Stimulated activated CD4-positive, alpha-beta T cell treated with anti-CD3 and anti-CD28 coated beads, TNF-alpha, amount 100 ng/mL, for 24 hours (primary cell): ENCODE measurements at places on chromosomes 2 and 18.
A peak's percentile ranks its signal among the peaks of the same experiment; 100 is the strongest.

DNA sequence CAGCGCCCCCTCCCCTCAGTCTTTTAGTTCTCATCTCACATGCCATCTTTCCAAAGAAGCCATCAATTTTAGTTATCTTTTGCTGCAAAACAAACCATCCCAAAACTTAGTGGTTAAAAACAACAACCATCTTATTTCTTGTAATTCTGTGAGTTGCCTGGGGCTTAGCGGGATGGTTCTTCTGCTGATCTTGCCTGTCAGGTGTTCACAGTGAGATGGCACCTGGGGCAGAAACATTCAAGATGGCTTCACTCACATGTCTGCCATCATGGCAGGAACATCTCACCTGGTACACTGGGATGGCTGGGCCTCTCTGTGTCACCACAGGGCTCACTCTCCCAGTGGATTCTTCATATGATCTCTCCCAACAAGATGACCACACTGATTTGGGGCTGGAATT lies 144.5 kb upstream of the MSH6 start:
- no peak for DNase-seq

DNA sequence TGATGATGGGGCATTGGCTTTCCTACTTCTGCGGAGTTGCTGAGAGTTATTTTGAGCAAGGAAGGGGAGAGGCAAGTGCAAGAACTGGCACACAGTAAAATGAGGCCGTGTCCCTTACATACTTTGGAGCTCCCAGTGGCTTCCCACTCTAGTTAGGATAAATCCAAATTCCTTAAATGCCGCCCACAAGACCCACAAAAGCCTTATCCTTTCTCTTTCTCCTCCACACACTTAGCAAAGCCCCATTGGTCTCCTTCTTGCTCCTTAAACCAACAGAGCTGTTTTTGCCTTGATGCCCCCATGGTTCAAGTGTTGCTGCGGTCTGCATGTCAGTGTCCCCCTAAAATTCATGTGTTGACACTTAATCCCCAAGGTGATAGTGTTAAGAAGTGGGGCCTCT lies 24.3 kb downstream of the TMEM247 start:
- no peak for DNase-seq

DNA sequence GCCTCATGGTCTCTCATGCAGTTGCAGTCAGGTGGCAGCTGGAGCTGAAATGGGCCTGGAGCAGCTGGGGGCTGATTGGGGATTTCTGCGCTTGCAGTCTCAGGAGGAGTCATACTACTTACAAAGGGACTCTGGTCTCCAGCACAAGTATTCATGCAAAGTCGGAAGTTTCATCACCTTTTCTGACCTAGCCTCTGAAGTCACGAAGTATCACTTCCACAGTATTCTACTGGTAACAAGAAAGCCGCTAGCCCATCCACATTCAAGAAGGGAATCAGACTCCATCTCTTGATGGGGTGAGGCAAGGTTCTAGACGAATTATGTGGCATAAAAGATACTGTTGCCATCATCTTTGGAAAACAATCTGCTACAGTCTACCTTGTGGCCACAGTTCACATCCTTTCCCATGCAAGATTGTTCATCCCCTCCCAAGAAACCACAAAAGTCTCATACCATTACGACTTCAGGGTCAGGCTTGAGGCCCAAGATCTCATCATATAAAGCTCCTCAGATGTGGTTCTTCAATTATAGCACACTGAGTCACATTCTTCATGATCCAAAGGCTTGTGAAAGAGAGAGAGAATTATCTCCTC lies 95.3 kb downstream of the SMC6 start:
- DNase-seq = no peak

DNA sequence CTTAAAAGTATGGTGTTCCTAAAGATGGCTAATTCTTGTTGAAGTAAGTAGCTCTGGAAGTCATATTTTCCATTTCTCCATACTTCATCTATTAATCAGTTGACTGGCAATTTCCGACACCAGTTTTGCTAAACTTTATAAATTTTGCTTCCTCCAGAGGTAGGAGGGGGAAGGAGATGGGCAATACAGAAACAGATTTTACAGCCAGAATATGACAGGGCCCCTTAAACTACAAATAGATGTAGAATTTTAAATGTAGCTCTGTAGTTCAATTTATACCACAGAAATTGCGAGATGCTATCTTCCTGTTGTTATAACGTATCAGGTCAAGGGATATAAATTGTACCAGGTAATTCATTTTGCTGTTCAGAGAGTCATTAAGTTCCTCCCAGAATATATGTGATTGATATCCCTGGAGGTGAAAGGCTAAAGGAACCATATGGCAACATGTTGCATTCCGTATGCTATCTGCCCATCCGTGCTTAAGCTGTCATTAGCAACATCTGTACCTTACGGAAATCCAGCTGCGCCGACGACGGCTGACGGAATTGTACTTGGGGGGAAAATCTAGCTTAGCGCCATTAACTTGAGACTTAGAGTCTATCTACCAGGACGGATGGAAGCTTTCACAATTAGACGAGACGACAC lies 8.4 kb upstream of the NR4A2 start:
- DNase-seq = no peak

GRCh38 chr18:79077181-79077580 lies 8.0 kb downstream of the ATP9B start:
- DNase-seq = no peak

DNA sequence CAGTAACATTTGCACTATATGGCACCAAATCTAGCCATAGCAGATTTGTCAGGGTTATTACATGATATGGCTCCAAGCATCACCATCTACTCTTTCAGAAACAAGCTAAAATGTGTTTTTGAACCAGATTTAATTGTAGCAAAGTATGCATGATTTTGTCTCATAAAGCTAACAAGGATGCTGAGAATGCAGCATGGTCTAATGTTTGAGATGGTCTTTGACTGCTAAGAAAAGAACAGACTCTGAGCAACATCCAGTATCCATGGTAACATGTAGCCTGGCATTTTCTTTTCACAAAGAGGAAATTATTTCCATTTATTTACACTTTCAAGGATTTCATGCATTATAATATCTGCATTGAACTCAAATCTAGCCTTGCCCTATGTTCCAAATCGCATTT lies 206.5 kb downstream of the PDE1A start:
- no peak for DNase-seq

DNA sequence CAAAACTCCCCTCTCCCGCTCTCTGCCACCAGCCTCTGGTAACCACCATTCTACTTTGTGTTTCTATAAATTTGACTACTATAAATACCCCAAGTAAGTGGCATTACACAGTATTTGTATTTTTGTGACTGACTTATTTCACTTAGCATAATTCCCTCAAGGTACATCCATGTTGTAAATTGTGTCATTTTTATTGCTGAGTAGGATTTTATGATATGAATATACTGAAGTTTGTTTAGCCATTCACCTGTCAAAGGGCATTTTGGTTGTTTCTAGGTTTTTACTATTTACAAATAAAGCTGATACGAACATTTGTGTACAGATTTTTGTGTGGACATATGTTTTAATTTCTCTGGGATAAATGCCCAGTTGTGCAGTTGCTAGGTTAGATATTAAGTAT lies 174.0 kb upstream of the MMADHC start:
- DNase-seq = no peak

DNA sequence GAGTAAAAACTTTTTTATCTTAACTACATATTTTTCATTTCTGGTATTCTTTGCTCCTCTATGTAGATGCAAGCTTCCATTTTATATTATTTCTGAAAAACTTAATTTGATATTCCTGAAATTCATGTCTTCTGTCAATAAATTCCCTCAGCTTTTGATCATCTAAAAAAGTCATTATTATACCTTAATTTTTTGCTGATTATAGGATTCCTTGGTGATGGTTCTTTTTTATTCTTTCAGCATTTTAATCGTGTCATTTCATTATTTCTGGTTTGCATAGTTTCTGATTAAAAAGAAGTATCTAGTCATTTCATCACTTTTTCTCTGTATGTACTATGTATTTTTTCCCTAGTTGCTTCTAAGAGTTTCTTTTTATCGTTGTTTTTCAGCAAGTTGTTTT lies 241.8 kb upstream of the CYP26B1 start:
- no peak for DNase-seq

DNA sequence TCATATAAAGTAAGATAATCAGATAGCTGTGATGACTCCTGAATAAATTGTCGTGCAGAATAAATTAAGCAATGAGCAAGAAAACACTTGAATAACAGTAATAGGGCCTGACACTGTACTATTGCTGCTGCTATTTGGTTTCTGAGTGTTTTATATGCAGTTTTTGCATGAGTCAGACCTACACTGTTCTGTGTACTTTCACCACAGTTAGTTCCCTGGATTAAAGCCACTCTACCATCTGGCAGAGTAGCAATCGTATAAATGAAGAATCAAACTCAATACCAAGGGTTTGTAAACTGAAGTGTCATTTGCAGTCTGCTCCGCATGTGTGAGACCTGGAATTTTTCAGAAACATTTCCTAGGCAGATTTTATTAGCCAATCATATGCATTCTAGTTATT lies 398.6 kb upstream of the CDH7 start:
- no peak for DNase-seq

DNA sequence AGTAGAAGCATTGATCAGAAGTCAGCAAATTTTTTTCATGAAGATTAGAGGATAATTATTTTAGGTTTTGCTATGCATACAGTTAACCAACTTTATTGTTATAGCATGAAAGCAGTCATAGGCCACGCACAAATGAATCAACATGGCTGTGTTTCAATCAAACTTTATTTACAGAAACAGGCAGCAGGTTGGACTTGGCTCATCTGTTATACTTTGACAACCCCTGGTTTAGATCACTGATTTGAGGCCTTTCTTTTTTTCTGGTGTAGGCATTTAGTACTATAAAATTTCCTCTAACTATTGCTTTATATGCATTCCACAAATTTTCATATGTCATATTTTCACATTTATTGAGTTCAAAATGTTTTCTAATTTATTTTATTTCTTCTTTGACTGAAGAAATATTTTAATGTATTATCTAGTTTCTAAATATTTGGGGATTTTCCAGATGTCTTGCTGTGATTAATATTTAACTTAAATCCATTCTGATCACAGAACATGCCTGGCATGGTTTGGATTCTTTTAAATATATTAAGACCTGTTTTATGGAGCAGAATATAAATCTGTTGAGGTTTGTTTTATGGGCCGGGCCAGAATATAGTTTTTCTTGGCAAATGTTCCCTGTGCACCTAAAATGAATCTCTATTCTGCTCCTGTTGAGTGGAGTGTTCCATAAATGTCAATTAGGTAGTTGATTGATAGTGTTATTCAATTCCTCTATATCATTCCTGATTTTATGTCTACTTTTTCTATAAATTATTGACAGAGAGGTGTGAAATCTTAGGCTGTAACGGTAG lies 116.3 kb upstream of the KLHL29 start:
- no peak for DNase-seq

DNA sequence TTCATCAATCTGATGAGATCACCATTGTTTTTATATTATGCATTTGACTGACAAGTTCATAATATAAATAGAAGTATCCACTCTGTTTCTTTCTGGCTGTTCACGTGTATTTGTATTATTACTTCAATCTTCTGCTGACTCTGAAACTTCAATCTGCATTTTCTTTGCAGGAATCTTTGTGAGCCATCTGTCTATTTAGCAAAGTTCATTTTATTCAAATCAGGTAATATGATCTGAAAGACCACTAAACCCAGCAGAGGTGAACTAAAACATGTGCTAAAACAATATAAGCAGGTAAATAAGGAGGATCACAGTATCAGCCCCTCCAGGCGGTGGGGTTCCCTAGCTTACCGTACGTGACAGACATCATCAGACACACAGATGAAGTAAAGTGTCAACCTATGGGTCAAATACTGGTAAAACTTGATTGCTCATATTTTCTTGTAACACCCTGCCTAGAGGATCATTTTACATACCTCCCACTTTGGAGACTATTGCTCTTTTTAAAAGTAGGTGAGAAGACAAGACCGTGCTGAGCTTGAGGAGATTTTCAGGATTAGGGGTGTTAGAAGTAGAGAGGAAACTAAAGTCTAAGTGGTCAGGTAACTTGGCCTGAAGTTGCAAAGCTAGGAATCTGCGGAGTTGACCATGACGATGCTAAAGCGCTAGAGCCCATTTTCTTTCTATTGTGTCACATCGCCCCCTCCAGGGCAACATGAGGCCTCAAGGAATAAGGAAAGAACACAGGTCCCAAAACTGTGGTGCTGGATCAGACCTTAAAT lies 9.0 kb downstream of the DTNB start:
- DNase-seq = peak; percentile 18

DNA sequence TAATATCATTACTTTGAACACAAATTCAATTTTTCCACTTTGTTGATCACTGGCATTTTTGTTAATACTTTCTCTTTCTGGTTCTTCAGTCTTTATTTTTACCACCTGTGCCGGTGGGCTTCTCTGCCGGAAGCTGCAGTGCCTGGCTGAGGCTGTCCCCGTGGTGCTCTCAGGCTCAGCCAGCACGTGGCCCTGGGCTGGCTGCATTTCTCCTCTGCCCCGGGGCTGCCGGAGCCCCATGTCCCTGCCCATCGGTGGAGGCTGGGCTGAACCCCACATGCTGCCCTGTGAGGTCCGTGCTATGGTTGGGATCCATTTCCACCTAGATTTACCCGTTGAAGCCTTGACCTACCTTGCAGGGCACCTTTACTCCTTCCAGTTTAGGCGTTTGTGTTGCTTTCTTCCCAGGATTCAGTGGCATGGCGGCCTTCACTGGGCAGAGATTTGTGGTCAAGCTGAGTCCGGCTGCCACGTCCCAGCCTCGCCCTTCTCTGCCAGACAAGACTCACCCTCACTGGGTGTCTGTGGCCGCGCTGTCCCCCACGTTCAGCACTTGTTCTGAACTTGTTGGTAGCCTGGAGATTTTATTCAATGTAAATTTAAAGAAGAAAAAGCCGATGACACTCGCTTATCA lies 12.8 kb upstream of the TMEM18 start:
- no peak for DNase-seq

- DNase-seq = no peak
Observed at GRCh38 chr18:5475267-5475666, 68.5 kb downstream of the EPB41L3 start.

DNA sequence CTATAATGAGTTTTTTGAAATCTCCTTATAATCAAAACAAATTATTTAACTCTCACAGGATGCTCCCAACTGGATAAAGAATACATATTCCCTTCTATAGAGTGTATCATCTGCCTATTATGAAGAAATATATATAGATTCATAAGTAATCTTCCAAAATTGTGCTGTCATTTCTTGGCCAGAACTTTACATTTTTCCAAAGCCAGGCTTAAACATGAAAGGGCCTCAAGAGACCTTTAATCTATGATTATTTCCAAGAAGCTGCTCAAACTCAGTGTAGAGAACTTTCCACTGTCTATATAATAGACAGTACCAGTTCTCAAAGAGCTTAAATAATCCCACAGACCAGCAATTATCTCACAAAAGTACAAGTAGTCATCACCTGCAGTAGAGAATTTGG lies 211.0 kb downstream of the AKAIN1 start:
- no peak for DNase-seq

DNA sequence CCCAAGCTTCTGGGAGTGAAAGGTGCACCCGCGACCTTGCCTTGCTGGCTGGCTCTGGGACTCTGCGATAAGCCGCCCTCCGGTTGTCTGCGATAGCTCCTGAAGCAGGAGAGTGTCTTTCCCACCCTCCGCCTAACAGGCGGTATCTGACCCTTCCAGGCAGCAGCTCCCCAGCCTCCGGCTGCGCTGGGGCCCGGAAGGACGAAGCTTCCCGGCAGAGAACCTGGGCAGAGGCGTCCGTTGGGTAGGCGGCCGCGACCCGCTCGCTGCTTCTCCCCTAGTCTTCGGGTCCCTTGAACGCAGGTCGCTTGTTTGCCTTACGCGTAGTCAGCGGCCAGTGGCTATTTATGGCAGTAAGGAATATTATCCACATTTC lies 446 bp upstream of the RHBDD1 start:
- peak; percentile 12 for DNase-seq
